ENCODE measurements at places on chromosomes 12 and 14.

DNA sequence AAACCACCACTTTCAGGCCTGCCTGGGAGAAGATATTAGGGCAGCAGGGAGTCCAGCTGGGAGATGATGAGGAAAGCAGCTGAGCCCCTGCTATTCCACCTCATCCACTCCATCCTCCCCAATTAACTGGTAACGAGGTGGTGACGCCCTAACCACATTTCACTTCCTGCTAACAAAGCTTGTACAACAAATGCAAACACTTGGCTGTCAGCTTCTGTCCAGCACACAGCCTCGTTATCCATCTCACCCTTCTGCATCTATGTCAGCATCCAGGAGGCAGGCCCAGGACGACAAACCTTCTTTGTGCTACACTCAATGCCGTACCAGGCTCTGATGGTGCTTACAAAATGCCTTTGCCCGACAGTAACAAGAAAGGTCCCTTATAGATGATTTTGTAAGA is 225.4 kb downstream of the APAF1 start:
- DNase-seq = no peak

DNA sequence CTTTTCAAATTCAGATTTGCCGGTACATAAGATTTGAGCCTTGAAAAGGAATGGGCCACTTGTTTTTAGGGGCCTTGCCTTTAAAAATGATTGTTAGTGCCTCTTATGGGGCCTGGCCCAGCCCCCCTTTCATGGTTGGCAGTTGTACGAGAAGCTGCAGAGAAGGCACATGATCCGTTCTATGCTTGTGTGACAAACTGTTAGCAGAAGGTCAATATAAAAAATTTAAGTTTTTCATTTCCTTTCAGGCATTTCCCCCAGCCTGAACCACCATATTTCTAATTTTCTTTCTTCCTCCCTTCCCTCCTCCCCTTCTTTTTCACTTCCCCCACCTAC is 119.1 kb downstream of the PLXNC1 start:
- no peak for DNase-seq

DNA sequence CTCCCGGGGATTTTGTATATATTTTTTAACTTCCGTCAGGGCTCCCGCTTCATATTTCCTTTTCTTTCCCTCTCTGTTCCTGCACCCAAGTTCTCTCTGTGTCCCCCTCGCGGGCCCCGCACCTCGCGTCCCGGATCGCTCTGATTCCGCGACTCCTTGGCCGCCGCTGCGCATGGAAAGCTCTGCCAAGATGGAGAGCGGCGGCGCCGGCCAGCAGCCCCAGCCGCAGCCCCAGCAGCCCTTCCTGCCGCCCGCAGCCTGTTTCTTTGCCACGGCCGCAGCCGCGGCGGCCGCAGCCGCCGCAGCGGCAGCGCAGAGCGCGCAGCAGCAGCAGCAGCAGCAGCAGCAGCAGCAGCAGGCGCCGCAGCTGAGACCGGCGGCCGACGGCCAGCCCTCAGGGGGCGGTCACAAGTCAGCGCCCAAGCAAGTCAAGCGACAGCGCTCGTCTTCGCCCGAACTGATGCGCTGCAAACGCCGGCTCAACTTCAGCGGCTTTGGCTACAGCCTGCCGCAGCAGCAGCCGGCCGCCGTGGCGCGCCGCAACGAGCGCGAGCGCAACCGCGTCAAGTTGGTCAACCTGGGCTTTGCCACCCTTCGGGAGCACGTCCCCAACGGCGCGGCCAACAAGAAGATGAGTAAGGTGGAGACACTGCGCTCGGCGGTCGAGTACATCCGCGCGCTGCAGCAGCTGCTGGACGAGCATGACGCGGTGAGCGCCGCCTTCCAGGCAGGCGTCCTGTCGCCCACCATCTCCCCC is 777 bp downstream of the ASCL1 start:
- no peak for DNase-seq

GRCh38 chr12:93957870-93958269 is 190.5 kb upstream of the PLXNC1 start:
- no peak for DNase-seq

DNA sequence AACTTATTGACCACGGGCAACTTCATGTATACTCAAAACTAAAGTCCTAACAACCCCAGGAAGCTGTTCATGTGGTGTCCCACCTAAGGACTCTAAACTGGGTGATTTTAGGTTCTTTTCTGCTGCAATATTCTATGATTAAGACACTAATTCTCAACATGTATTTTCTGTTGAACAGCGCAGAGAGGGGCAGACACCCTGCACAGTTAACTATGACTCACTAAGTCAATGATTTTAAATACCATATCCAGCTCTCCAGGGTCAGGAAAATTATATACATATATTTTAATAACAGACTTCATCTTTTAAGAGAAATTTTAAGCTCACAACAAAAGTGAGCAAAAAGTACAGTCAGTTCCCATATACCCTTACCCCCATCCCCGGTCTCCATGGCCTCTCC is 85.0 kb downstream of the FOXN3 start:
- DNase-seq = no peak

GRCh38 chr14:75697918-75698317 is 36.9 kb downstream of the TTLL5 start:
- DNase-seq = no peak
